ENCODE measurements at places on chromosomes 13 and 19.

GRCh38 chr13:45817833-45818232 lies 33.7 kb downstream of the SIAH3 start:
- DNase-seq, result no peak

DNA sequence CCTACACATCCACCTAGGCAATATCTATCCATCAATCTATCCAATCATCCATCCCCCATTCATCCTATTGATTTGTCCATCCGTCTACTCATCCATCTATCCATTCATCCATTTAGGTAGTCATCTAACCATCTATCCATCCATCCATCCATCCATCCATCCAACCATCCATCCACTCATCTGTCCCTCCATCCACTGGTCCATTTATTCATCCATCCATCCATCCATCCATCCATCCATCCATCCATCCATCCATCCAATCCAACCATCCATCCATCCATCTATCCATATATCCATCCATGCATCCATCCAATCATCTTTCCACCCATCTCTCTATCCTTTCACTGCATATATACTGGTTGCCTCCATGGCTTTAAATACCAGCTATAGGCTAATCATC lies 3.9 kb downstream of the KLK13 start:
- no peak for DNase-seq

DNA sequence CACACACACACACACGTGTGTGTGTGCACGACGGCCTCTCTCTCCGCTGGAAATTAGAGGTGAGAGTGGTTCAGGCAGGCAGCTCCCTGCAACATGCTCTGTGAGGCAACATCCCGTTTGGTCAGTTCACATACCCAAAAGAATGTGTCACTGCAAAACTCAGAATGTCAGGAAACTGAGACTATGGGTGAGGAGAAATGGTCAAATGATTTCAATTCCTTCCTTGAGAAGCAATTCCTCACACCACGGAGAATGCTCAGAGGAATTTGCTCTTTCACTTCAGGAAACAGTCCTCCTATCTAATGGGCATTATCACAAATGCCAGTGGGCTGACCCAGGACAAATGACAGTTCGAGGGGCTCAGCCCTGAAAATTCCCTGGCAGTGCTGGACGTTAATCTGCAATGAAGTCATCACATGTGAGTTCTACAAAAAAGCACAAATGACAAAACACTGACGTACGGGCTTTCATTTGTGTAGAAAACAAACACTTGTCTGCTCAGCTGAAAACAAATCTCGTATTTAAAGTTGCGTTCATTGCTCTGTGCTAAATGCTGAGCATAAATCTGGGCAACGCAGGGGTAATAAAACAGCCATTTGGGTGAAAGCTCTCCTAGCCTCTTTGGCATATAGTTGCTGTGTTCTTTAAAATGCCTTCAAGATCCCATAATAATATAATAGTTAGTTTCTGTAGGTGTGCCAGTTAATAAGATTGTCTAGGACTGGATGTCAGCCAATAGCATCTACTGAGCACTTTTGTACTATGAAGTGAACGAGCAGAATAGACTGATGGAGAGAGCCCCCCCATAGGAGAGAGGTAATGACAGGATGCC lies 18.6 kb upstream of the LATS2 start:
- DNase-seq, result no peak

DNA sequence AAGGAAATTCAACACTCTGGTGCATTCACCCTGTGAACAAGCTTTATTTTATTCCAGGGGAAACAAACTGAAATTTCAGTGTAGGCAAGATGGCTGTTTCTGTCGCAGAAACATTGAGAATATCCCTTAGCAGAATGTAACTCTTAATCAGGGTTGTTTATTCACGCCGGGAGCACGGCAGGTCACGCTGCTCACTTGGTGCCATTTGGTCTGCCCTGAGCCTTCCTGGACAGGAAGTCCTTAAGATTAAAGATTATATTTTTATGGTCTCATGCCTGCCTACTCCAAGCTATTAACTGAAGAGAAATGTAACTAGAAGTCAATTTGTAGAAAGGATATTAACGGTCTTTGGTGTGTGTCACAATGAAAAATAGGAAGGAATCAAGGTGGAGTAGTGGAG lies 185.3 kb upstream of the ARGLU1 start:
- no peak for DNase-seq

DNA sequence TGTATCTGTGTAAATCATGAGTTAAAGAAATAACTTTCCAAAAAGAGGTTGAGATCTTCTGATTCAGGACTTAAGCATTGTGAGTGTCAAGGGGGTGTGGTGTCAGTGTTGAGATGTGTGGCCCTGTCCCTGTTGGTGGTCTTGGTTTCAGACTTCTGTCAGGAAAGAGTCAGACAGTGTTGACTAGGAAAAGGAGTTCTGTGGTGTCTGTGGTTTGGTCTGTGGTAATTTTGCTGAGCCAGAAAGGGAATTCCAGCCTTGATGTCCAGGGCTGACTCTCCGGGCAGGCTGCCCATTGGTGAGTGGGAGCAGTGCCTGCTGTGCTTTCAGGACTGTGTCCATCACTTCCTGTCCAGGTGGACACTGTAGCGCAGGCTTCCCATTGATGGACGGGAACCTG lies 39.8 kb upstream of the IGFL4 start:
- DNase-seq, result no peak

GRCh38 chr13:39760521-39760920 lies 105.1 kb downstream of the COG6 start:
- DNase-seq, result no peak

- no peak for DNase-seq
Measured at GRCh38 chr19:14102102-14102696, 11.6 kb upstream of the SAMD1 start.

DNA sequence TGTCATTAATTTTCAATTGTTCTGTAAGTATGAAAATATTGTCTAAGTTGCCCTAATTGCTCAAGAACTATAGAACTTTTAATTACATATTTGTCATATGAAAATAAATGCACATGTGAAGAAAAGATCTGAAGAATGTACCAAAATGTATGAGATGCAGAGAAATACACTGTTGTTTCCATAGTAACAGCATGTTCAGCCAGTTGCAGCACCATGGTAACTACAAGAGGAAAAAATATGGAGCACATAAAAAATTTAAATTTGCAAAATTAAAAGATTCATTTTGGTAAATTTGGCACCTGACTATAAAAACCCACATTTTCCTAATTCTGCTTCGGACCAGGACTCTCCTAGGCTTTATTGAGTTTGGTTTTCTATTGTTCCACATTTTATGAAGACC lies 1170.0 kb upstream of the MIR17HG start:
- DNase-seq, result no peak

DNA sequence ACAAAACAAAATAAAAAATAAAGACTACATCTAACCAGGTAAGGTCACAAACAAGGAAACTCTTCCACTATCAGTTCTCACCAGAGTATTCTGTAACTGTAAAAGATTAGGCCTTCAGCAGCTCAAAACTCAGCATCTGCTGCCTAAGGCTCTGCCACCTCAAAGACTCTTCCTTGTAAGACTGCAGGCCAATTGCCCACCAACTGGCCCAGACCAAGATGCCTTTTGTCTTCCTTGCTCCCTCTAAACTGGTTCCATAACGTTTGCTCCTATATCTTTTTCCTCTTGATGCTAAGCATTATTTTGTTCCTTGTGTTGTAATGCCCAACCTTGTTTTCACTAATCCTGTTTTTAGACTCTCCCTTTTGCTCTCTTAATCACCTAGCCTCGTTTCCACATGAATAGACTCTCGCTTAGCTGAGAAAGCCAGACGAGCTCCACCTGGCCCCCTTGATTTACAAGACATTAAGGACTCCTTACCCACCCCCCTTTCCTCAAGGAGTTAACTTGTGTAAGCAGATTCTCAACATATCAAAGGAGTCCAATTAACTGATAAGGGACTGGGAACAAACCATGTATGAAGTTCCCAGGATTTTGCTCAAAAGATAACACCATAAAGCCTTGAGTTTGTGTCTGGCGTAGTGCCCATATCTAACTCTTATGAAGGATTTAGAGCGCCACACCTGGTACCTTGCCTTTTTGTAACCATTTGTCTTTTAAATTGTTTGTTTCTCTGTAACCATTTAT lies 1.5 kb downstream of the ZNF814 start:
- DNase-seq, result no peak

- DNase-seq, result no peak
Measured at GRCh38 chr13:111011899-111012298, 97.0 kb upstream of the ANKRD10 start.

DNA sequence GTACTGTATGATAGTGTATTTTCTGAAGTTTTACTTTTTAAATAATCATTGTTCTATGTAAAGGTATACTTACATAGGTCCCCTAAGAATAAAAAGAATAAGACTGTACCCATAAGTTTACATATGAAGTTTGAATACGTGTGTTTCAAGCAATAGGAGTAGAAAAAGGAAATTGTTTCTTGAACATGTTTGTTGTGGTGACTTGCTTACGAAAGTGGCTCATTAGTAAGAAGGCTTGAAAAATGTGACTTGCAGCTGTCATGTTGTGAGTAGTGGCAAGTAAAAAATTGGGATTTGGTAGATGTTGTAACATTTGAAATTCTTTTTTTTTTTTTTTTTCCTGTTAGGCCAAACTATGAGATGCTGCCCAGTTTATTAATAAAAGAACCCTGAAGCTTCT lies 203.3 kb downstream of the LMO7 start:
- DNase-seq, result no peak

DNA sequence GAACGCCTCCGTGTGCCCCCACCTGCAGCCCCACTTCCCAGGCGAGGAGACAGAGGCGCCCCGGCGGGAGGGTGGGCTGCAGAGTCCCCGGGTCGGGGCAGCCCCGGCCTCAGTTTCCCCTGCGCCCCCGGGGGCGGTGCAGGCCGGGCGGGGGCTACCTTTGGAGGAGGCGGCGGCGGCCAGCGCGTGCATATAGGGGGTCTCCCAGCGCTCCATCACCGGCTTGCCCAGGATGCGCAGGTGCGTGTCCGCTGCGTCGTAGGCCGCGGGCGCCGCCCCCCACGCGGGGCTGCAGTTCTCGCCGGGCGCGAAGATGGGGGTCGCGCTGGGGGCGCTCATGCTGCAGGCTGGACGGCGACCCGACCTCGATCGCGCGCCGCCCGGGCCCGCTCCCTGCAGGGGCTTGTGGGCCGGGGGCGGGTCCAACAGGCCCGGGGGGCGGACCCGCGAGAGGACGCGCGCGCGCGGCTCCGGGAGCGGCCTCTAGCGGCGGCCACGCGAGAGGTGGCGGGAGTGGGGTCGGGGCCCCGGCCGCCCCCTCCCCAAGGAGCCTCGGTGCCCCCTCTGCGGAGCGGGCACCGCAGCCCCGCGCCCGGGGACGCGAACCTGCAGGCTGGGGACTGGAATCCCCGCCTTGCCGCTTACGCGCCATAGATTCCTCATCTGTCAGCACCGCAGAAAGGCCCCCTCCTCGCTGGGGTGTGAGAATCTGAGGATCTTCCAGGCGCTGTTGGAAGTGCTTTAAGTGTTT lies at the start of gene GAMT:
Gene GAMT (minus strand): TSS at position 405 of the 751 bp plus-strand sequence. CDS start 66 bp downstream, at position 339.
- no peak for DNase-seq

GRCh38 chr19:52710538-52710937 lies 24.3 kb downstream of the ZNF611 start:
- no peak for DNase-seq

DNA sequence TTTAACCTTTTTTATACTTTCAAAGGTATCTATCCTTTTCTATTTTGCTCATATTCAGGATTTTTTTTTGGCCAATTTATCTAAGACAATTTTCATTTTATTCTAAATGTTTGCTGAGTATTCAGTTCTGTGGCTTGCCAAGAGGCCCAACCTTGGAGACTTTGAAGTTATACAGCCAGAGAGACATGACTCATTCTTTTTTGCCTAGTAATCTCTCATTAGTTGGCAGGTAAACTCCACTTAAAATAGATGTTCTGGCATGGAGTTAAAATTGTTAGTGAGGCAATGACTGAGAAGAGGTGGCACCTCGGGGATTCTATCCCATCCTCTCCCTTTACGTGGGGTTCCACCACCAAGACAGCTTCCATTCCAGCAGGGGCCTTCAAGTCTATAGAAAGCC lies 213.8 kb downstream of the KCTD12 start:
- no peak for DNase-seq

- DNase-seq, result no peak
Measured at GRCh38 chr13:70960841-70961443, 852.7 kb upstream of the KLHL1 start.

DNA sequence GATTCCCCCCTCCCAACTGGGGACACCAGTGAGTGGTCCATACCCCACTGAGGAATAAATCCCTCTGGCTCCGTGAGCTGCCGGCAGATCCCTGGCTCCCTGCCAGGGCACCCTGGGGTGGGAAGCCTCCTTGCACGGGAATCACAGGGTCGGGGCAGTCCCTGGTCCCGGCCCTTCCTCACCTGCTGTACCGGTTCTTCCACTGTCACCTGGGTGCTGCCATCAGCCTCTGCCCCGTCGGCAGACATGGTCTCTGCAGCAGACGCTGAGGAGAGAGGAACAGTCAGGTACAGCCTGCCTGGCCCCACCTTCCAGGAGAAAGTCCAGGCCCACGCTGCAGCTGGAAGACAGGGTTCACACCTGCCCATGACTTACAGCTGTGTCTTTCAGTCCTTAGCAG lies 6.3 kb downstream of the PLIN3 start:
- DNase-seq, result no peak

DNA sequence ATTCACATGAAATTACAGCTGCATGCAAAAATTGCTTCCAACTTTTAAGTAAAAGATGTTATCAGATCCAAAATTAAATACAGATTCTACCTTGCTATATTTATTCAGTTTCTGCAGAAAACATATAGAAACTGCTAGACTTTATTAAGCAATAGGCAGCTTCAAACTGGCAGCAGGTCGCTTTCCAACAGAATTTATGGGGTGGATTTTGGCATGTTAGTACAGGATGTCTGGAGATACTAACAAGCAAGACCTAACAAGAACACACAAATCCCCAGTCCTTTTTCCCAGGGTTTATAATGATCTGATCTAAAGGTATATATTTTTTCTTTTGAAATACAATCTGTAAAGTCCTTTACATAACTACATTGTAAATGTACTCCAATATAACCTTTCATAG lies 27.5 kb downstream of the TBC1D4 start:
- no peak for DNase-seq

- no peak for DNase-seq
Measured at GRCh38 chr13:43933378-43933777, 53.7 kb downstream of the LACC1 start.

DNA sequence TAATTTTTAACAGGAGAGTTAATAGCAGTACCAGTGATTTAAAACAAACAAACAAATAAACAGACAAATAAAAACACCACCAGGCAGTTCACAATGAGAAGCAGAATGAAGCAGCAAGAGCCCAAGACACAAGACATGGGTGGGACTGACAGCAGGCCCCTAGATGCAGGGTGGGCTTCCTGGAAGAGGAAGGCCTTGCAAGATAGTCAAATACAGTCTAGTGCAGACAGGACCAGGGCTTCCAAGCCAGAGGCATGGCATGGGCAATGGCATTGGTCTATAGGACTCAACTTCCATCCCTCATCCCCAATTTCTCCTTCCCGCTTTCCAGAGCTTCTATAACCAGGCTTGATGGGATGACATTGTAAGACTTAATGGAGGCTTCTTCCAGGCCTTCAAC lies 645.1 kb downstream of the UQCRFS1 start:
- no peak for DNase-seq
